ENCODE measurements at places on chromosomes 2 and 18.

- H3K27ac ChIP-seq: no peak overlapping the region
- no peak for DNase-seq
- no peaks in the 10 kb centered on the region for H3K36me3 ChIP-seq
- H3K27me3 ChIP-seq: no peaks in the 10 kb centered on the region
- no peak overlapping the region for H3K4me3 ChIP-seq
- H3K4me1 ChIP-seq: no peaks in the 10 kb centered on the region
Observed at GRCh38 chr2:136129601-136130000, 11.7 kb upstream of the CXCR4 start.

GRCh38 chr2:183162362-183162761, 38.1 kb downstream of the NUP35 start:
- no peak overlapping the region for H3K27ac ChIP-seq
- H3K4me3 ChIP-seq: no peak overlapping the region
- H3K27me3 ChIP-seq: no peaks in the 10 kb centered on the region

GRCh38 chr18:35905436-35905835, 67.0 kb upstream of the RMP24 start:
- no peak overlapping the region for H3K27ac ChIP-seq
- H3K36me3 ChIP-seq: no peaks in the 10 kb centered on the region
- no peak overlapping the region for H3K4me3 ChIP-seq
- H3K27me3 ChIP-seq: no peaks in the 10 kb centered on the region
- no peak for DNase-seq

GRCh38 chr2:206477296-206477695, 34.0 kb downstream of the ADAM23 start:
- no peak overlapping the region for H3K4me3 ChIP-seq
- no peak overlapping the region for H3K27ac ChIP-seq
- no peaks in the 10 kb centered on the region for H3K27me3 ChIP-seq
- DNase-seq: no peak

DNA sequence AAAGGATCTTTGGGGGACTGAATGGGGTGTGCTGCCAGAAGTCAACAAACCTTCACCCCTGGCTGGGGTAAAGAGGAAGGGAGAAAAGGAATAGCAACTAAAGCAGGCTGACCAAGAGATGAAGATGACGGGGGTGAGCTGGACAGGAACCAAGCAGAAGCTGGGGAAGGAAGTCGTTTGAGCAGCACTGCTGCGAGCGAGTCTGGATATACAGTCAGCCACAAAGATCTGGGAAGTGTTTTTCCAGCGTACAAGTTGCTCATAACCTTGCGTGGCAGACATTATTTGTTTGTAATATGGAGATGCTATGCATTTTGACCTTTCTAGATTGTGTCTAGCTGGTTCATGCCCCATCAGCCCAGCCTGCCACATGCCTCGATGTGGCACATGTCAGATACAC, 71.2 kb downstream of the EIF2AK3 start:
- no peaks in the 10 kb centered on the region for H3K4me1 ChIP-seq
- DNase-seq: no peak
- H3K4me3 ChIP-seq: no peak overlapping the region

DNA sequence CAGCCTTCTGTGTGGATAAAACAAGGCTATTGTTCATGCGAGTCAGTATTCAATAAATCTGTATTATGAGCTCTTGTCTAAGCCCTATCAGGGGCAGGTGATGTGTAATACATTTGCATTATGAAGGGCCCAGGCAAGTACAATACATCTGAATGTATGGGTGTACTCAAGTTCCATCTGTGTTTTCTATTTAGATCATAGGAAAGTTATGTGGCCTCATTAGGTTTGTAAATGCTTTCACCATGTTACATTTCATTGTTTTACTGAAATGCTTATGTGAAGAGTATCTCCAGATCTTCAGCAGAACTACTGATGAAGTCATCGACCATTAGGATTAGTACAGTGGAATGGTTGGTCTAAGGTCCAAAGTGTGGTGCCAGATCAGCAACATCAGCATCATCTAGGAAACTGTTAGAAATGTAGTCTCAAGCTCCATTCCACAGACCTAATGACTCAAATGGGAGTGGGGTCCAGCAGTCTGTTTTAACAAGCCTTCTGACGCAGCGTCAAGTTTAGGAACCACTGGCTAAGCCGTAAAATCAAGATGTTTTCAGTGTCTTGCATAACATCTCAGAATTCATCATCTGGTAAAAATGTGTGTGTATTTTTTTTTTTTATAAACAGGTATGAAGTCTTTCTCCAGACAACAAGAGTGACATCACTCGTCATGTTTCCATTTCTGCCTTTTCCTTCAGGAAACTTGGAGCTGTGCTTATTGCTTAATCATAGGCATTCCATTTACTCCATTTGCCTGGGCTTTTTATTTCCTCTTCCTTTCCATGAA, 80.5 kb downstream of the LYPD6 start:
- no peaks in the 10 kb centered on the region for H3K4me1 ChIP-seq
- H3K27ac ChIP-seq: no peak overlapping the region
- no peak for DNase-seq

DNA sequence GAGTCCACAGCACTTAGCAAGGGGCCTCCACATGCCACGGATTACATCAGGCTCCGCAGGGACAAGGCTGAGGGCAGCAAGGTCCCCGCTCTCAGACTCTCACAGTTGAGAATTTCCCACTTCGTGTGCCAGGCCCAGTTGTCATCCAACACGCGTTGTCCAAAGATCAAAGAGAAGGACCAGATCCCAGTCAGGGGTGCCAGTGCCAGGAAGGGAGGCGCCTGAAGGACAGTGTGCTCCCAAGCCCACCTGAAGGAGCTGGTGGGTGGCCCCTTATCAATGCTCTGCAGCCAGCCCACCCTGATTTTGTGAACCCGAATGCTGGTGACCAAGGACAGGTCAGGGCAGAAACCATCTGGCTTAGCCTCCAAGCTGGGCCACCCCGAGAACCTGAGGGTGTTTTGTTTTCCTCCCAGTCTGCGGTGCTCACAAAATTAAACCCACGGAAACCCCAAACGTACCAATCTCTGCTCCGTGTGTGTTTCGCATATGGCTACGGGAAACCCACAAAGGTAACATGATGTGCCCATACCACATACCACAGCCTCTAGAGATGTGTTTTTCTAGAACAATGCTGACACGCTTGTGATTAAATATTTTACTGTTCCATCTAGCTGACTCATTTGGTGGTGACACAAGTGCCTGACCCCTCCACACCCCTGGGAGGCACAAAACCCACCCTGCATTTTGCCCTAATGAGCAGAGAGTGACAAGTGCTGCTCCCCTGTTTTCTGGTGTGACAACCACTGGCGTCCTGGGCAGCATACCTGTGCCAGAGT, 24.5 kb downstream of the CRACDL start:
- H3K4me1 ChIP-seq: peaks cover 13% of the 10 kb centered on the region
- H3K36me3 ChIP-seq: no peaks in the 10 kb centered on the region
- H3K4me3 ChIP-seq: no peak overlapping the region

- no peaks in the 10 kb centered on the region for H3K36me3 ChIP-seq
- no peaks in the 10 kb centered on the region for H3K27me3 ChIP-seq
- no peak overlapping the region for H3K27ac ChIP-seq
- H3K4me1 ChIP-seq: no peaks in the 10 kb centered on the region
- no peak overlapping the region for H3K4me3 ChIP-seq
Observed at GRCh38 chr2:164464376-164464775, 156.9 kb downstream of the GRB14 start.

DNA sequence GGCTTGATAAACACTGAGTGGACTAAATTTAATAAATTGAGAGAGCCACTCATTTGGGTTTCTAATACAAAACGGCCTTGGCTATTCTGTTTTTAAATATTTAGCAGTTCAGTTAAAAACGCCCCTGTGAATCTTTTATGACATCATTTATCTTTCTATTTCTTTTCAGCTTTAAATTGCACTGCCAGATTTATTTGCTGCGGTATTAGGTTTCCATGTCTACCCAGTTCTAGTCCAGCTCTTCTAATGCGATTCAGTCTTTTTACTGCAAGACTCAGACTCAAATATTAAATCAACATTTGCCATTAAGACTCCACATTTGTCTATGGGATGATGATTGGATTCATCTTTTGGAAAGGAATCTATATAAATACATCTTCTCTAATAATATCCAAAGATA, 2174.3 kb upstream of the PIK3C3 start:
- H3K27ac ChIP-seq: no peak overlapping the region
- no peak for DNase-seq

- peaks cover 28% of the 10 kb centered on the region for H3K36me3 ChIP-seq
- no peaks in the 10 kb centered on the region for H3K27me3 ChIP-seq
- H3K4me1 ChIP-seq: no peaks in the 10 kb centered on the region
- no peak overlapping the region for H3K27ac ChIP-seq
Observed at GRCh38 chr18:31850844-31851243, 90.2 kb upstream of the SLC25A52 start.

GRCh38 chr2:168734199-168734760, 68.2 kb upstream of the NOSTRIN start:
- H3K27me3 ChIP-seq: no peaks in the 10 kb centered on the region
- H3K4me3 ChIP-seq: no peak overlapping the region
- DNase-seq: no peak
- H3K27ac ChIP-seq: no peak overlapping the region
- H3K36me3 ChIP-seq: no peaks in the 10 kb centered on the region

Measured in ascending aorta (tissue), 2 donors.